ENCODE measurements at places on chromosomes 4 and X.

DNA sequence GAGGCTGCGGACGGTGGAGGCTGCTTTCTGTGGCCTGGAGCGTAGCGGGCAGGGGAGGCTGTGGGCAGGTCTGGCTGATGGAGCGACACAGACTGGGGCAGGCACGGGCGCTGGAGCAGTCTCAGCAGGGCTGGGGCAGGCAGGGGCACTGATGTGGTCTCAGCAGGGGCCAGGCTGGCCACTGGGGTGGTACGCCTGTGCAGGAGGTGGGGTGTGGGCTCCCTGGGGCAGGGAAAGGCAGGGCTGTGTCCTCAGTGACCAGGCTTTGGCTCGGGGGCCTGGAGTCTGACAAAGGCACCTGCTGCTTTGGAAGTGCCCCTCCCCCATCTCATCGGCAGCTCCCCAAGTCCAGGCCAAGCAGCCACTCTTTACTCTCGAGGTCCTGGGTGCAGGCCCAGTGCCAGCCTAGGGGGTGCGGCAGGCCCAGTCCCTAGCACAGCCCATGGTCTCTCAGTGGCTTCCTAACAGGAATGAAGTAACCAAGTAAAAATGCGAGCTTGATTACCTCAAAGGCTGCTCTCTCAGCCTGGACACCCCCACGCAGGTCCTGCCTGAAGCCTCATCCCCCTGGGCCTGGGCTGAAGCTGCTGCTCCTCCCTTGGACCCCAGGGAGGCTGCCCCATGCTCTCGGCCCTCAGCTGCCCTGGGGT lies 55.5 kb downstream of the ADRA2C start:
- no peak for DNase-seq

DNA sequence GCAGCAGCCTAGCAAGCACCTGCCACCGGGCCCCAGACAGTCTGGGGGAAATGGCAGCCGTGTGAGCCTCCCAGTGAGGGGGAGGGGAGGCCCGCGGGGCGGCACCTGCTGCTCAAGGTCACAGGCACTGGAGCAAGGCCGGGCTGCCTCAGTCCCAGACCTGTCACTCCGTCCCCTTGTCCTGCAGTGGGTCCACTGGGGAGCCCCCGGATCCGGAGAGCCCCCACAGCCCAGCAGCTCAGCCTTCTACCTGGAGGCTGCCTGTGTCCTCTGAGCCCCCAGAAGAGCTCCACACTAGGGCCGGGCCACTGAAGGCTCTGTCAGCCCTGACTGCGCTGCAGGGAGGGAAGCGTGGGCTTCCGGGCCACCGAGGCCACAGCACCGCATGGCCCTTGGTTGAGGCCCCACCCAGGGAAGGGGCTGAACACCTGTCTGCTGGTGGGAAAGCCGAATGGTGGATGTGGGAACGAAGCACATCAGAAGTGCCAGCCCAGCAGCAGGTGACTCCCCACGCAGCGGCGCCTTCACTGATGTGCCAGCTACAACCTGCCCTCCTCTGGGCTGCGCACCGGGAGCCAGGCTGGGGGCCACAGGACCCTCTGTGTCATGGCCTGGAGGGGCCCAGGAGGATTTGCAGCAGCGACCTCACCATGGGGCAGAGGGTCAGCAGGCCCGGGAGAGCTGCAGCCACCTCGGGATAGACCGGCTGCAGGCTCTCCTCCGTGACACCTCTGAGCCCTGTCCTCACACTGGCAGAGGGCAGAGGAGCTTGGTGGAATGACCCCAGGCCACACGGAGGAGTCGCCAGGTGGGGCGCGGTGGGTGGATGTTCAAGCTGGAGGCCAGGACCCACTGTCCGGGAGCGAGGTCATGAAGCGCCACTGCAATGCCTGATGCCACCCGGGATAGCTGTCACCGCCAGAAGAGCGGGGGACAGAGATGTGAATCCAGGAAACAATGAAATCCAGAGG lies 35.0 kb upstream of the MXD4 start:
- DNase-seq = no peak

DNA sequence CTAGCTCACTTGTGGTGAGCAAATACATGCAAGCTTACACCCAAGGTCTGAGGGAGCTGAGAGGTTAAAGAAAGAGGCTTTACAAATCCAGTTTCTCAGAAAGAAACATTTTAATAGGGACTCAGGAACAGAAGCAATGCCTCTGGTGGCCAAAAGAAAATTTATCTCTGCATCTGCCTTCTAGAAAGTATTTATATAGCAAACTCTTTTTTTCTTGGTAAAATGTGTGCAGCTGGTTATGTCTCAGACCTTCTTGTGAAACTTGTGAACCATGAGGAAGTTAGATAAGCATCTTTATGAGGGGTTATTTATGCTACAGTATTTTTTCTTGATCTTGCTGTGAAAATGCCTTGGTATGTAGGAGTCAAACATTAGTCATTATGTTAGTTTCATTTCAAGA lies 48.5 kb upstream of the CYSLTR1 start:
- peak; percentile 0 for DNase-seq

DNA sequence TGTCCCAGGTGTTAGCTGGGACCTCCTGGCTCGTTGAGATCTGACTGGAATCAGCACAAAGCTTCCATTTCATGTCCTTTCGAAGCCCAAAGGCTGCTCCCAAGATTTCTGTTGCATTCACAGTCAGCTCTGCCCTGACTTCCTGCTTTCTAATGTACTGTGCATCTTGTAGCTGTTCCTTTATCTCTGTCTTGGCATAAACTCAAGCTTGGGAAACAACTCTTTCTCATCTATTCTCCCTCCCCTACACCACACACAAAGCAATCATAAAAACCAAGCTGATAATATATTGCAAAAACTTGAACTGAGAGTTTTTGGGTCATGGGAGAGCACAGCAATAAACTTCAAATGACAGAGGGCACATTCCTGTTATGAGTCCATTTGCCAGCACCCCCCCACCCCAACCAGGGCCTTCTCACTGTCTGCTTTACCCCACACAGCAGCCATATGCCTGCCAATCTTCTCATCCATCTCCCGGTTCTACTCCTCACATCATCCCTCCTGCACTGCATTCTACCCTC lies 76.3 kb downstream of the SYNPO2 start:
- no peak for DNase-seq

DNA sequence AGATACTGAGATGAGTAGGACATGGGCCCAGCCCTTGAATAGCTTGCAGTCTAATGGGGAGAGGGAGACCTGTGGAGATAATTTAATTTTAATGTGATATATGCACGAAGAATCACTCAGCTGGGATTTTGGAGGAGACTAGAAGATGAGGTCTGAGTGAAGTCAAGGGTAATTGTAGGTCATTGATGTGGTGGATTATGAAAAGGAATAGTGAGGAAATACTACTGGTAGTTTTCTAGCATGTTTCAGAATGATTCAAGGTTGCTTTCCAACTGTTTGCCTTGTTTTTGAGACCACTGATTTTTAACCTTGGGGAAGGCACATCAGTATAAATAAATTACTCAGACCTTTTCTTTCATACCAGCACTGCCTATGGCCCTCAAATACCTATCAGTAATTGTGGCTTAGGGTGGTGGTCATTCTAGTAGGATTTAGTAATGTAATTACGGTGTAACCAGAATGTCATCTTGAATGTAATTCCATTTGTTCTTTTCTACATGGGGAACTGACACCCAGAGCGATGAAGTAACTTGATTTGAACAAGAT lies 25.6 kb downstream of the PTTG2 start:
- no peak for DNase-seq

DNA sequence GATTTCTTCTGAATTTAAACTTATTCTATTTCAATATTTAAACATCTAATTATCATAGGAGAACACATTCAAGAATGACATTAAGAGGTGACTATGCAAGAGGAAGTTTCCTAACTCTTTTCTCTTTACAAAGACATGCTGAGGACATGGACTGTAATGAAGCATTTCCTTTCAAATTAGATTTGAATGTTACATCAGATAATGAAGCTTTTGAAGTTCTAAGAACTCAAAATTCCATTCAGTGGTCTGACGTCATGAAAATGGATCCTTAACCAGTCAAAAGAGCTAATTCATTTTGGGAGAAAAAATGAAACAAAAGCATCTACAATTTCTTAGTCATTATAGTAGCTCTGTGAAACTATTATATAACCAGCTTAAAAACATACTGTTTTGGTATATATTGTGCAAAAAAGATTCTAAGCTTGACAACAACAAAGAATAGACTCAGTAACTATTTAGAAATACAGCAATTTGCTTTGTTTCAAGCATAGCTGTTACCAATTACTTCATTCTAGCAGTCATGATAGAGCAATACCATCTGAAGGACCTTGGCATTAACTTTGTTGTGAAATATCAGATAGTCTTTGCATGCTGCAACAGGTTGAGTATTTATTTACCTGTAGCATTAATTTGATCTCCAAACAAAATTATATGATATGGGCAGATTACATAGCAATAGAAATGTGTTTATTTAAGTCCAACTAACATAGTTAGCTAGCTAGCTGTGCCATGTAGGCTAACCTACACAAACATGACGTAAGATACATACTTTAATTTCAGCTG lies 13.7 kb upstream of the DTHD1 start:
- no peak for DNase-seq

DNA sequence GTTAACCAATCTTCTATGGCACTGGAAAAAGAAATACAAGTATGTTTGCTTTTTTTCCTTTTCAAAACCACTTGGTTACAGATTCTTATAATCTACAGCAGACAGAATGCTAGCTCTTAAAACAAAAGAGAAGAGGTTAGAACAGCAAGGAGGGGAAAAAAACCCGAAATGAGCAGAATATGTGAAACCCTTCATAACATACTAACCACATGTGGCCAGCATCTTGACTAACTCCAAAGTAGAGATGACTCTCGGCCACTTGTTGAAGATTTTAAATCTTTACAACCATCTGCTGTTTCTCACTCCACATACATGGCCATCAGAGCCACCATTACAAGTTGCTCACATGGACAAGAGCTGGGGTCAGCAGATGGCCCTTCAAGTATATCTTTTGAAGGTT lies 100.3 kb downstream of the PAPSS1 start:
- peak; percentile 3 for DNase-seq

- DNase-seq = no peak
These were observed 72.6 kb downstream of the TMEM131L start for GRCh38 chr4:153538487-153539357.

GRCh38 chrX:111470681-111471403 lies 40.6 kb upstream of the SERTM2 start:
- no peak for DNase-seq

DNA sequence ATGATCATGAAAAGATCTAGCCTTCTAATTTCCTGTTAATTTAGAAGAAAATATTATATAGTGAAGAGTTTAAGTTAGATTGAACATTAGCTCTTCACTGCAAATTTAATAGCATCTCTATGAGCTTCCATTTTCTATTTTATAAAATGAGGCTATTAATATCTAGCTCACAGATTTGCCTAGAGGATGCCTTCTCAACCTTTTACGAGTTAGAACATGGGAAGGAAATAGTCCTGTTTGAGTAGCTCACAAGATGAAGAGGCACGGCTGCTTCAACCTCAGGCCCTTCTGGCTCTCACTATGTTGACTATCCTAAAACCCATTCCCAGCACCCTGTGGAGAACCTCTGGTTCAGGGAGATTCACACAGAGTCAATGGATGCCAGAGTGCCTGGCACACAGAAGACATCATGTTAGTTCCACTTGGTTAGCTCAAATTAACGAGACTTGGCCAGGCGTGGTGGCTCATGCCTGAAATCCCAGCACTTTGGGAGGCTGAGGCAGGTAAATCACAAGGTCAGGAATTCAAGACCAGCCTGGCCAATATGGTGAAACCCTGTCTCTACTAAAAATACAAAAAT lies 97.9 kb upstream of the GUCY1A1 start:
- DNase-seq = no peak

DNA sequence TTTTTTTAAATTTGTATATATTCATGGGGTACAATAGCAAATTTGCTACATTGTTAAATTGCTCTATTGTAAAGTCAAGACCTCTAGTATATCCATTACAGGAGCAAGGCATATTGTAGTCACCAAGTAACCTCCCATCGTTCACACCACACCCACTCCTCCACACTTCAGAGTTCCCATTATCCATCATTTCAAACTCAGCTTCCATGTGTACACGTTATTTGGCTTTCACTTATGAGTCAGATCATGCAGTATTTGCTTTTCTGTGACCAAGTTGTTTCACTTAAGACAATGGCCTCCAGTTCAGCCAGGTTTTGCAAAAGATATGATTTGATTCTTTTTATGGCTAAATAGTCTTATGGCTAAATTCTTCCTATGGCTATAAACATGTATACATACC lies 2614.2 kb downstream of the PCDH7 start:
- DNase-seq = no peak

- DNase-seq = no peak
These were observed 45.6 kb downstream of the RAP2C start for GRCh38 chrX:132173647-132174046.

GRCh38 chr4:92497141-92497540 lies 193.4 kb downstream of the GRID2 start:
- no peak for DNase-seq

- DNase-seq = no peak
These were observed 31.5 kb downstream of the F8 start for GRCh38 chrX:154991039-154991438.

- no peak for DNase-seq
These were observed 78.7 kb downstream of the SUPT20HL2 start for GRCh38 chrX:24235084-24235710.

DNA sequence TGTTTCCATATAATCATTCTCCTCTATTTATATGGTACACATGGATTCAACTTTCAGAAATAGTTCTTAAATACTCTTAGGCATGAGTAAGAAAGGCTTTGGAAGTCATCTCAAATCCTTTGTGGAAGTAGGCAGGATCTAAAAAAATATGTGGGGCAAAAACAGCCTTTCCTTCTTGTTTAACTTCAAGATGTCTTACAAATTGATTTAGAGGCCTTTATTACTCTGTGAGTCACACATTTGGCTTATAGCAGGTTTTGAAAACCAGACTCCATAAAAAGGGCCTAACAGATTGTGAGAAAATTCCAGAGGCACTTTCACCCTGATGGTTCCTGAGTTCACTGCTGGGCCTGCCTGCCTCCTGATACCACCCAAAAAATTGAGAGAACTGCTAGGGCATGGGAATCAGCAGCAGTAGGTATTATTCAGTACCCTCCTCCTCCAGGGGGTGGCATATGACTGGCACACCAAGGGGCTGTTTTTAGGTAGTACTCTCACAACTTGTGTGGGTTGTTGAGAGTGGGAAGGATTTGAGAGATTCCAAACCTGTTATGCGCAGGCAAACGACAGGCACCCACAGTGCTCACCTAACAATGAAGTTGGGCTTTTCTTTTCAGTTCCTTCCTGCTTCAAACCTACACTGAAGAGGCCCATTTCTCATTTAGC lies 162.7 kb upstream of the MBNL3 start:
- no peak for DNase-seq

DNA sequence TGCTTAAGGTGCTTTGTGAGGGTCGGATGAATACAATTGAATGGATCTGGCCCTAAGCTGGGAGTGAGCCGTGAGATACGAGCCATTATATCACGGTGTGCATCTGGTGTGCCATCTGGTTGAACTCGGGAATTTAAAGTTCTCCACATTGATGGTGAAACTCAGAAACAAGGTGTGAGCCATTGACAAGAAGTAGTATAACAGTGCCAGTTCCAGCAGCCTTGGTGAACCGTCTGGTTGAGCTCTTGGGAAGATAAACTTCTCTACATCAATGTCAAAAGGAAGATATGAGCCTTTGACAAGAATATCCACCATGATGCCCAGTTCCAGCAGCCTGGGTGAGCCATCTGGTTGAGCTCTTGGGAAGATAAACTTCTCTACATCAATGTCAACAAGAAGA lies 5.0 kb upstream of the CSF2RA start:
- DNase-seq = no peak

GRCh38 chr4:22463179-22463578 lies 52.7 kb downstream of the ADGRA3 start:
- no peak for DNase-seq
